ENCODE measurements at places on chromosomes 7 and 10.

- H3K4me1 ChIP-seq: no peaks in the 10 kb centered on the region
- H3K27me3 ChIP-seq: no peaks in the 10 kb centered on the region
- DNase-seq: no peak
- no peaks in the 10 kb centered on the region for H3K36me3 ChIP-seq
- H3K4me3 ChIP-seq: no peak overlapping the region
- H3K27ac ChIP-seq: no peak overlapping the region
Observed at GRCh38 chr7:20019757-20020432, 197.3 kb downstream of the MACC1 start.

- no peak overlapping the region for H3K27ac ChIP-seq
- H3K27me3 ChIP-seq: no peaks in the 10 kb centered on the region
- no peak overlapping the region for H3K4me3 ChIP-seq
Observed at GRCh38 chr10:122849900-122850605, 4.4 kb upstream of the CUZD1 start.

DNA sequence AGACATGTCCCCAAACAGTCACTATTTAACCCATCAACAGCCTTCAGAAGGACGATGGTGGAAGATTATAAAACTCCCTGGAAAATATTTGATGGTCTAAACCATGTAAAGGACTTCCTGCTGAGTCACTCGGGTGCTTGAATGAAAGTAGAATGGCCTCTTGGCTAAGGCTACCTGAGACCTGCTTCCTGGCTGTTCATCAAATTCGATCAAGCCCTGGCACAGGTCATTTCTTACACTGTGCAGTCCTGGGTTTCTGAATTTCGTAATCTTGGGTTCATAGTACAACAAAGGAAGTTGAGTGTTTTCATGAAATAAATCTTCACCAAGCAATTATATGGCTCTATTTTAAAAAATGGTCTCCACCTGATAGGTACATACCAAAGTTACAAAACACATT lies 260.3 kb upstream of the RNF32 start:
- H3K27ac ChIP-seq: no peak overlapping the region

DNA sequence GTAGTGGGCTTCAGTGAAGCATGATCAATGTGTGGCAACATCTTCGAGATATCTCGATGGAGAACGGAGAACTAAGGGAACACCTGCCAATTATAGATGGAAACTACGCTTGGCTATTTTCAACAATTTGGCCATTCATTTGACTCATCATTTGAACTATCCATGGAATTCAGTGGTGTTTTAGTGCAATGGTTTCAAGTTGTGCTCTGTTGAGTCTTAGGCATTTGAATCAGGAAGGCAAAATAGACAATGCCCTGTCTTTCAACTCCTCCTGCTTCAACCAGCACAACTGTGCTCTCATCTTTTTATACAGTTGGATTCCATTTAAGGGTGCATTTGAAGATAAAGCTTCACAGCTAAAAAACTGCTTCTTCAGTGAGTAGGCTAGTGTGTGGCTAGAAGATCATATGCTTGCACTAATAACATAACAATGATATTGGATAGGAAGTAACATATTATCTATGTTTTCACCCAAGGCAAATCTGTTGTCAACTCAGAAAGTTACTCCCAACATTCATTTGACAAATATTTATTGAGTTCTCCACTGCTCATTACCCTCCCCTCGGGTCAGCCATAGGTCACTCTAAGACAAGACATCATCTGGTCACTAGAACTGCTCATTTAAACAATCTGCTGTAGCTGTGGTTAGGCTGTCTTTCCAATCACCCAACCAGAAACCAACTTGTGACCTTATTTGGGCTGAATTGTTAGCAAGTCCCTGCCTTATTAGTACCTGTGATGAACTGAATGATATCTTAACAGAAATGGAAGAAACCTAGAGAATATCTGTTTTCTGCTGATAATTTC lies 314.1 kb upstream of the SP4 start:
- no peak overlapping the region for H3K27ac ChIP-seq
- DNase-seq: no peak
- H3K4me1 ChIP-seq: no peaks in the 10 kb centered on the region
- no peaks in the 10 kb centered on the region for H3K36me3 ChIP-seq

- no peak overlapping the region for H3K4me3 ChIP-seq
- DNase-seq: no peak
- H3K4me1 ChIP-seq: no peaks in the 10 kb centered on the region
- no peak overlapping the region for H3K27ac ChIP-seq
Observed at GRCh38 chr7:51328351-51328801, 11.8 kb upstream of the COBL start.

GRCh38 chr7:51123322-51124019 lies 193.1 kb downstream of the COBL start:
- no peak overlapping the region for H3K4me3 ChIP-seq
- H3K27ac ChIP-seq: peak overlapping the region; percentile 84
- DNase-seq: peak; percentile 52
- H3K4me1 ChIP-seq: peaks cover 31% of the 10 kb centered on the region

DNA sequence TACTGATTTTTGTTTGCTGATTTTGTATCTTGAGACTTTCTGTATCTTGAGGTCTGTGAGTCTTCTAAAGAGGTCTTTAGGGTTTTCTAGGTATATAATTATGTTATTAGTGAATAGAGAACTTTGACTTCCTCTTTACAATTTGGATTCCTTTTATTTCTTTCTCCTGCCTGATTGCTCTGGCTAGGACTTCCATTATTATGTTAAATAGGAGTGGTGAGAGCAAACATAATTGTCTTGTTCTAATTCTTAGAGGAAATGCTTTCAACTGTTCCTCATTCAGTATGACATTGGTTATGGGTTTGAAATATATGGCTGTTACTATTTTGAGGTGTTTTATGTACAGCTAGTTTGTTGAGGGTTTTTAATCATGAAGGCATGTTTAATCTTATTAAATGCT lies 308.0 kb upstream of the TEX47 start:
- no peaks in the 10 kb centered on the region for H3K4me1 ChIP-seq
- no peaks in the 10 kb centered on the region for H3K36me3 ChIP-seq
- no peak for DNase-seq
- peaks cover 3% of the 10 kb centered on the region for H3K27me3 ChIP-seq
- H3K27ac ChIP-seq: no peak overlapping the region
- no peak overlapping the region for H3K4me3 ChIP-seq

GRCh38 chr7:122363144-122363543 lies 58.6 kb upstream of the FEZF1 start:
- no peaks in the 10 kb centered on the region for H3K27me3 ChIP-seq
- no peaks in the 10 kb centered on the region for H3K36me3 ChIP-seq
- DNase-seq: no peak
- no peak overlapping the region for H3K27ac ChIP-seq

DNA sequence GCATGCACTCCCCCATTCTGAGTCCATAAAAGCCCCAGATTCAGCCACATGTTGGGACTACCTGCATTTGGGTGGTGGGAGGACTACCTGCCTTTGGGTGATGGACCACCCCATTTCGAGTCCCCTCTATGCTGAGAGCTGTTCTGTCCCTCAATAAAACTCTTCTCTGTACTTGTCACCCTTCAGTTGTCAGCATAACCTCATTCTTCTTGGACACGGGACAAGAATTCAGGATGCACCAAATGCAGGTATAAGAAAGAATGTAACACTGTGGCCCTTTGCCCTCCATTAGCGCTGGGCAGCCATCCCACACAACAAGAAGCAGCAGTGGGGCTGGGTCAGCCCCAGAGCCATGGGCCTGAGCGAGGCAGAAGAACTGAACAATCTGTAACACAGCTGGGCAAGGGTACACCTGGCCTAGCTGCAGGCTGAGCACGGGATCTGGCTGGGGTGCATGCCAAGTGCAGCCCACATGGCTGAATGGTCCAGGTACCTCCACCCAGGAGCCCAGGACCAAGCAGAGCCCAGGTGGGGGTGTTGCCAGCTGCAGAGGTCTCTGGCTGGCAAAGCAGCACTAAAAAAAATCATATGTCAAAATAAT lies 1344.3 kb upstream of the LRRTM3 start:
- no peak overlapping the region for H3K27ac ChIP-seq
- DNase-seq: no peak
- H3K4me1 ChIP-seq: no peaks in the 10 kb centered on the region
- no peaks in the 10 kb centered on the region for H3K36me3 ChIP-seq
- no peak overlapping the region for H3K4me3 ChIP-seq
- H3K27me3 ChIP-seq: no peaks in the 10 kb centered on the region

- H3K4me3 ChIP-seq: no peak overlapping the region
- no peaks in the 10 kb centered on the region for H3K4me1 ChIP-seq
- H3K27me3 ChIP-seq: no peaks in the 10 kb centered on the region
Observed at GRCh38 chr10:52923520-52923919, 150.9 kb upstream of the MBL2 start.

GRCh38 chr7:139118805-139119485 lies 9.4 kb upstream of the ZC3HAV1 start:
- H3K27me3 ChIP-seq: no peaks in the 10 kb centered on the region
- H3K4me3 ChIP-seq: peak overlapping the region; percentile 34
- peaks cover 39% of the 10 kb centered on the region for H3K4me1 ChIP-seq
- H3K36me3 ChIP-seq: no peaks in the 10 kb centered on the region
- peak overlapping the region; percentile 20 for H3K27ac ChIP-seq

DNA sequence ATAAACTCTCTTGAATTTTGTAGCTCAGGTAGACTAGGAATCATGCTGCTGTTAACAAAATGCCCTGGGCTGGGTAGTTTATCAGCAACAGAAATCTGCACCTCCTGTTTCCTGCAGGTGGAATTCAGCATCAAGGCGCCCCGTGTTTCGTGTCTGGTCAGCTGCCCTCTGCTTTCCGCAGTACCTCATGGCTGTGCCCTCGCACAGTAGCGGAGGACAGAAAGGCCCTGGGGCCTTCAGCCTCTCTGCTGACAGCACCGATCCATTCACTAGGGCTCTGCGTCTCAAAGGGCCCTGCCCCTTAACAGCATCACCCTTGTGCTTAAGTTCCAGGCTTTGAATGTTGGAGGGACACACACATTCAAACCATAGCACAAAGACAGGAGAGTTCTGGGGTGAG lies 90.0 kb downstream of the DYNC2I1 start:
- H3K27ac ChIP-seq: no peak overlapping the region
- no peak for DNase-seq
- no peaks in the 10 kb centered on the region for H3K27me3 ChIP-seq
- no peak overlapping the region for H3K4me3 ChIP-seq
- peaks cover 35% of the 10 kb centered on the region for H3K36me3 ChIP-seq

GRCh38 chr10:73812657-73813056 lies 1.3 kb upstream of the NDST2 start:
- H3K27me3 ChIP-seq: no peaks in the 10 kb centered on the region
- peaks cover 32% of the 10 kb centered on the region for H3K4me1 ChIP-seq
- no peak for DNase-seq
- H3K4me3 ChIP-seq: peak overlapping the region; percentile 71
- peaks cover 36% of the 10 kb centered on the region for H3K36me3 ChIP-seq

DNA sequence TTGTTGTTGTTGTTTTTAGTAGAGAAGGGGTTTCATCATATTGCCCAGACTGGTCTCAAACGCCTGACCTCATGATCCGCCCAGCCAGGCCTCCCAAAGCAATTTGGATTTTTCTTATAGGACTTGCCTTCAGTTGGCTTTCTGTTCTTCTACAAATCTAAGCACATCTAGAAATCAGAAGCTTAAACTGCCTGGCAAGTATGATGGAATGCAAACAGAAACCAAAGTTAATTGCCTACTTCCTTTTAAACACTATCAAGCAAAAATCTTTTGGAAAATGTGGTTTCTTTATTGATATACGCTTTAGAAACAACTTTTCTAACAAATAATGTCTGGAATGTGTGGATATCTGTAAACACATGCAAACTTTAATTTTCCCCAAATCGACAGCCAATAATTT lies 64.9 kb downstream of the USP6NL start:
- H3K36me3 ChIP-seq: no peaks in the 10 kb centered on the region
- no peak overlapping the region for H3K4me3 ChIP-seq
- no peaks in the 10 kb centered on the region for H3K4me1 ChIP-seq
- DNase-seq: no peak
- H3K27ac ChIP-seq: no peak overlapping the region

GRCh38 chr10:103936022-103936421 lies 18.0 kb upstream of the STN1 start:
- no peak overlapping the region for H3K4me3 ChIP-seq
- DNase-seq: no peak
- H3K4me1 ChIP-seq: no peaks in the 10 kb centered on the region
- H3K36me3 ChIP-seq: no peaks in the 10 kb centered on the region

DNA sequence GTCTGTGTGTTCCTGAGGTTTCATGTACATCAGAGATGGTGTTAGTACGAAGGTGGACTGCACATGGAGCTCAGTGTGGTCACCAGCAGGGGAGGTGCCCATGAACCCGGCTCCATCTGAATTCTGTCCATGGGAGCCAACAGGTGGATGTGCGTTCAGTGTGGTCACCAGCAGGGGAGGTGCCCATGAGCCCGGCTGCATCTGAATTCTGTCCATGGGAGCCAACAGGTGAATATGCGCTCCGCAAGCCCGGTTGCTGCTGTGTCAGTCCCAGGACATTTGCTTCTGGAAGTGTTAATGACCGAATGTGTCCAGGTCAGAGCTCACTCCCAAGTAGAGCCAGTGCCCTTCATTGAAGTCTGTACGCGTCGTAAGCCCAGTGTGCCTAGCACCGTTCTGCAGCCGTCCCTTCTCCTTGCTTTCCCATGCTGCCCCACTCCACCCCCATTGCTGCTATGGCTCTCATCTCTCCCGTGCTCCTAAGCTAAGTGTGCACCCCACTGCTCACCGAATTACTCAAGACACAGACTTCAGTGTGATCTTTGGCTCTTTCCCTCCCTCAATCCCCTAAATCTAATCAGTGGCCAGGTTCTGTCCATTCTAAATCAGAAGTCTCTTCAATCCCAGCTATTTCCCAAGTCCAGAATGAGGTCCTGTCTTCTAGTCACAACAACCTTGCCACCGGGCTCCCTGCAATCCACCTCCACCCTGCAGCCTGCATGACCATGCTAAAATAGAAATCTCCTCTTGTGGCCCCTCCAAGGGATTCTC lies 352.4 kb downstream of the TCERG1L start:
- no peak overlapping the region for H3K27ac ChIP-seq
- H3K27me3 ChIP-seq: peaks cover 2% of the 10 kb centered on the region
- no peak for DNase-seq
- H3K36me3 ChIP-seq: no peaks in the 10 kb centered on the region

GRCh38 chr10:103476046-103476768 lies 2.8 kb downstream of the CALHM3 start:
- H3K4me1 ChIP-seq: peaks cover 45% of the 10 kb centered on the region
- DNase-seq: no peak
- no peak overlapping the region for H3K4me3 ChIP-seq
- H3K36me3 ChIP-seq: no peaks in the 10 kb centered on the region

DNA sequence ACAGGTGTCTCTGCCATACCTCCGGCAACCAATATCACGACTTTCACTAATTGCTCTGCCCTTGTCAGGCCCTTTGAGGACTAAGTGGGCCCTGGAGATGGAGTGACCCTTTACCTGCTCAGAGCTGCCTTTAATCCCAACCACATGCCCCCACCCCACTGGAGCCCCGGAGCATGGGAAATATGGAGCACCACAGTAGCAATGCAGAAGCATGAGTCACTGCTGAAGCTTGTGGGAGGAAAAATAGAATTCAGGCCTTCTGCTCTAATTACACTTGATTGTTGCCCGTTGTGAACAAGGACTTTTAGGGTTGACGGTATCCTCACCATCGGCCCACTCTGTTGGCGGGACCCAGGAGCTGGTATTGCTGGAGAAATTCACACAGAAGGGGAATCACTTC lies 52.5 kb upstream of the FRMD4A start:
- H3K27me3 ChIP-seq: peaks cover 27% of the 10 kb centered on the region
- H3K27ac ChIP-seq: no peak overlapping the region
- H3K4me1 ChIP-seq: peaks cover 29% of the 10 kb centered on the region
- no peak overlapping the region for H3K4me3 ChIP-seq
- no peak for DNase-seq
- H3K36me3 ChIP-seq: no peaks in the 10 kb centered on the region

- H3K4me1 ChIP-seq: peaks cover 14% of the 10 kb centered on the region
- peak overlapping the region; percentile 66 for H3K27ac ChIP-seq
- no peaks in the 10 kb centered on the region for H3K36me3 ChIP-seq
- DNase-seq: no peak
- peaks cover 16% of the 10 kb centered on the region for H3K27me3 ChIP-seq
- H3K4me3 ChIP-seq: peak overlapping the region; percentile 6
Observed at GRCh38 chr7:25940086-25940906, 211.7 kb upstream of the NFE2L3 start.
